ENCODE measurements at places on chromosomes 4 and X.
A peak's percentile ranks its signal among the peaks of the same experiment; 100 is the strongest.

DNA sequence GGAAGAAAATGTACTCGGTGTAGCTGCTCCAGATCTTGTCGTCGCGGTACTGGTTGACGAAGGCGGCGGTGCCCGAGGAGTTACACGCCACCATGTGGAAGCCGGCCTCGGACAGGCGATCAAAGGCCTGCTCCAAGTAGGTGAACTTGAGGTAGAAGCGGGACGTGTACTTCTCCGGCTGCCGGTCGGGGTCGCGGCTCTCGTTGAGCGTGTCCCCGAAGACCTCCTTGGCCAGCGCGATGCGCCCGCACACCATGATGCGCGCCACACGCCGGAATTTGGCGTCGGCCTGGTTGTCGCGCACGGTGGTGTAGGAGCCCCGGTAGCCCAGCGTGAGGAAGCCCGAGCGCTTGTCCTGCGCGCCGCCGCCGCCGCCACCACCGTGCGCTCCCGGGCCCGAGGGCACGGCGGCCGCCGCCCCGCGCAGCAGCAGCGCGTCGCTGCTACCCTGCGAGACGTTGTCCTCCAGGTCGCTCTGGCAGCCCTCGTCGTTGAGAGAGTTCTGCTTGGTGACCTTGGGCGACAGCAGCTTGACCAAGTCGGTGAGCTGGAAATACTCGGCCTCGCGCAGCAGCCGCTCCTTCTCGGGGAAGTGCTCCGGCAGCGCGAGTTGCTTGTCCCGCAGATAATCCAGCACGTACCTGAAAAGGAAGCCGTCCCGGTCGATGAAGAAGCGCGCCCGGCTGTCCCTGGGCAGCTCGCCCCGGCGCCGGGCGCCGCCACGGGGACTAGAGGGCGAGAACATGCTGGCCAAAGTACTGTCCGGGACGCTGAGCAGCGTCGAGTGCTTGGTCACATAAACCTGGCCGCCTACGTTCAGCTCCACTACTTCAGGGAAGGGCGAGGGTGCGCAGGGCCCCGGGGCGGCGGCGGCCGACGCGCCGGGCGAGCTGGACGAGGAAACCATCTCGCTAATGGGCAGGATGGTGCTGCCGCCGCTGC lies 775 bp downstream of the KCTD8 start:
- DNase-seq, result peak; percentile 8

DNA sequence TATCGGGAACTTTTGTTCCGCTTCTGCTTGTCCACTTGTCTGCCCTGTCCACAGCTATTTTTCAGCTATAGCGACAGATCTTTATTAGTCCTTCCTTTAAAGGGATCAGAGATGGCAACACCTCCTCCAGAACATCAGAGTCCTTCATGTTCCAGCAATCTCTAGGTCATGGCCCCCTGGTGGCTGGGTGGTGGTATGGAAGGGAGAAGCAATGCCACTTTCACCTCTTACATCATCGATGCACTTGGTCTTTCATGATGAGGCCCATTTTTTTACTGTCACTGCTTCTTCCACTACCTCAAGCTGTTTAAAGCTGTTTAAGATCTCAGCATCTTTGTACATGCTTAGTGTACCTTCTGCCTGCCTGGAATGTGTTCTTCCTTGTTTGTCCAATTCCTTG lies 106.7 kb downstream of the ARHGAP6 start:
- peak; percentile 9 for DNase-seq

GRCh38 chr4:65831828-65832227 lies 161.5 kb upstream of the EPHA5 start:
- DNase-seq, result no peak

DNA sequence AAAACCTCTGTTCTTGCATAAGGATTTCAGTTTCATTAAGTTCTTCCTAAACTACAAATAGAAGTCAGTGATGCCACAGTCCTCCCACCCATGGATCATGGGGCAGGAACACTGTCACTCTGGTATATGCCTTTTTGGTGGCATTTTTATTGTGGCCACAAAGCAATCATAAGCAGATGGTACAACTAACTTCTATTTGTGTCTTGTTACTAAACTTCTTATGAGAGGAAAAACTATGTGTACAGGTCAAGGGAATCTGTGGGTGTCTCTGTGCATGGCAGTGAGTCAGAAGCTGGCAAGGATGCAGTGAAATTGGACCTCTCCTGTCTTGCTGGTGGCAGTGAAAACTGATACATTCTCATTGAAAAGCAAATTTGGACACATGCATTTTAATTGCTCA lies 245.0 kb upstream of the GPC4 start:
- DNase-seq, result no peak

DNA sequence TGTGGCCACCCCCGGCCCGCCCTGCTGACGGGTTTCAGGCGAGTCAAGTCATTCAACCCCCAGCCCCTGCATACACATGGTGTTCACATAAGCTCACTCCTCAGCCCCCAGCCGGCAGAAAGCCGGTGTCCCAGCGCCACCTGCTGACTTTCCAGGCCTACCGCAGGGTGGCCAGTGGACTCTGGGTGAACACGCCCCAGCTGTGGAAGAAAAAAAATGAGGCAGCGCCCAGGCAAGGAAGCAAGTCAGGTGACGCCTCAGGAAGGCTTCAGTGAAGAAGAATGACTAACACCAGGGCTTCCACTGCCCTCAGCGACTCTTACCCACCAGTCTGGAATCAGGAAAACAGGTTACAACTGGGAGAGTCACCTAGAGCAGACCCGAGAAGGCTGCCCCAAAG lies 15.8 kb downstream of the BCAP31 start:
- peak; percentile 28 for DNase-seq

DNA sequence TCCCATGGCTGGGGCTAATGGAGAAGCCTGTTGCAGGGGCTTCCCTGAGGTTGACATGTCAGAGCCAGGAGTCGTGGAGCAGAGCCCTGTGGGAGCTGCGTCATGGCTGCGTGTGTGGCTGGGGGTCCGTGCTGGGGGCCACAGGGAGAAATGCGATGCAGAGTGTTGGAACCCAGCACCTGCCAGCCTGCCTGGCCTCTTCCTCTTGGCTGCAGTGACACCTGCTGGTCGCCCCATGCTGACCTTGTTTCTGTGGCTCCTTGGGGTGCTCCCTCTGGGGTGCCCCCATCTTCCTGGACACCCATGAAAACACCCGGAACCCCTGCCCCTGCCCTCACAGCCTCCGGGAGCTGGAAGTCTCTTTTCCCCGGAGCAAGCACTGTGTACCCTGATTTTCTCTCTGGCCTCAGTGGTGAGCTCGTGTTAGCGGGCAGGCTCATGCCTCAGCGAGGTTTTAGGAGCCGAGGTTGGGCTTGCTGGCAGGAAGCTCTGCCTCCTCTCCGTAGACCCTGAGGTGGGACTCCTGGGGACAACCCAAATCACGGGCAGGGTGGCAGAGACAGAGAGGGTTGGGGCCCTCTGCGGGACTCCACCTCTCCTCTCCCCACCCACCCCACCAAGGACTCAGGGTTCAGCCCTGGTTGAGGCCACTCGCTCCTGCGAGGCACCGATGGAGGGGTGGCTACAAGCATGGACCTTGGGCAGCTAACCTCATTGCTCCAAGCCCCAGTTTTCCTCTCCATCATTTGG lies 103.7 kb downstream of the SORCS2 start:
- no peak for DNase-seq

GRCh38 chr4:152101556-152102435 lies 341.0 kb upstream of the GATB start:
- DNase-seq, result no peak

- DNase-seq, result no peak
Observed at GRCh38 chr4:159012381-159012780, 90.5 kb upstream of the RAPGEF2 start.

GRCh38 chrX:99719140-99719539 lies 690.9 kb downstream of the PCDH19 start:
- DNase-seq, result no peak

DNA sequence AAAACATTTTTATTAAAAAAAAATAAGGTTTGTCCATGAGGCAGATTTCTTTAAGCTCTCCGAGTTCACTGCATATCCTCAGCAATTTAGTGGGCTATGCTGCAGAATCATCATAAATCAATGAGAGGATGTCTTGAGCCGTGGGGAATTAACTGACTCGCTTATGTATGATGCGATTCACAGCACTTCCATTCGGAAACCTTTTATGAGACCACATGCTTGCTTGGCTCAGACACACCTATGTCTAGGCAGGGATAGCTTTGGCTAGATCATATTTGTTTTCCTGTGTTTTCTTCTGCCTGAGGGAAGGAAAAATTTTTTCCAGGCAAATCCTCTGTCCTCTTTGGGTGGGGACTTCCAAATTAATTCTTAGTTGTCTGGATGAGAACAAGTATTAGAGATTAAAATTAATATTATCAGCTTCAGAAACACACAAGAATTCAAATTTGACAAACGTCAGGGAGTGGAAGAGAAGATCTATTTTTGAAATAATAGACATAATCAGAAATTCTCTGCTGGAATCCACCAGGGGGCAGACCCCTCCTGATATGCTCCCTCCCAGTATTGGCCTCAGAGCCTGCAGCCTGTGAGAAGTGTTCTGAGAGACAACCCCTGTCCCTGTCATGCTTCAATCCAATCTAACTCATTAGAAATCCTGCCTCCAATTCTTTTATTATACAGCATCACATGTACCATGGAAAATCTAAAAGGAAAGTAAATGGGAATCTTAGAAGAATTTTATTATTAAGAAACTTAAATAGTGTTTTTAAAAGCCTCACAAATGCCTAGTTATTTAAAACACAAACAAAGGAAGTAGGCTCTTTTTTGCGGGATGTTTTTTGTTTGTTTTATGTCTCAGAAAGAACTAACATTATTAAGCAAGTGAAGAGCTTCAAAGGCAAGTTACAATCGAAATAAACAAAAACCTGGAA lies 345.1 kb upstream of the TACR3 start:
- DNase-seq, result no peak

GRCh38 chr4:118280501-118281218 lies 72.1 kb downstream of the PRSS12 start:
- no peak for DNase-seq

GRCh38 chr4:65508168-65508567 lies 162.1 kb downstream of the EPHA5 start:
- no peak for DNase-seq

DNA sequence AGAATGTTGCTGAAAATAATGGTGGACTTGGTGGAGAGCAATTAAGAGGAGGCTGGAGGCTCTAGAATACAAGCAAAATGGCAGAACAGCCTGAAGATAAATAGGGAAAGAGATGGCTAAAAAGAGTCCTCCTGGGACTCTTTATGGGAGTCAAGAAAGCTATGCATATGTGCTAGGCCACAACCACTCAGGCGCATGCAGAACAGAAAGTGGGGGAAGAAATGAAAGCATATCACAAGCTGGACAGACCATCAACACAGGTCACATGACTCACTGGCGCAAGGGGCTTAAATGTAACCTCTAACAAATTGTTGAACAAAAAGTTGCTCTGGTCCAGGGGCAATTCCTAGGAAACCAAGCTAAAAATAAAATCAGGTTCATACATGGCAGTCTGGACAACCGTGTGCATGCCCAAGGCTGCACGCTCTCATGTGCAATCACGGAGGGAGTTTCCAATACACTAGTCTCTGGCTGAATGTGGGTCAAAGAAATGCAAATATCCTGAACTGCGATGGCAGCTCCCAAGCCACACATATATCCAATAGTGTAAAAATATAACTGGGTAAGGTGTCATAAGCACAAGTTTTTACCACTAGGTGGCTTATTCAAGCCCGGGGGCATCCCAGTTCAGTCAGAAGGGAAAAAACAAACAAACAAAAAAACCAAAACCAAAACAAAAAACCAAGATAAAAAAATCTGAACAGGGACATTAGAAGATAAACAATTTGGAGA lies 45.4 kb downstream of the ZNF711 start:
- DNase-seq, result no peak

DNA sequence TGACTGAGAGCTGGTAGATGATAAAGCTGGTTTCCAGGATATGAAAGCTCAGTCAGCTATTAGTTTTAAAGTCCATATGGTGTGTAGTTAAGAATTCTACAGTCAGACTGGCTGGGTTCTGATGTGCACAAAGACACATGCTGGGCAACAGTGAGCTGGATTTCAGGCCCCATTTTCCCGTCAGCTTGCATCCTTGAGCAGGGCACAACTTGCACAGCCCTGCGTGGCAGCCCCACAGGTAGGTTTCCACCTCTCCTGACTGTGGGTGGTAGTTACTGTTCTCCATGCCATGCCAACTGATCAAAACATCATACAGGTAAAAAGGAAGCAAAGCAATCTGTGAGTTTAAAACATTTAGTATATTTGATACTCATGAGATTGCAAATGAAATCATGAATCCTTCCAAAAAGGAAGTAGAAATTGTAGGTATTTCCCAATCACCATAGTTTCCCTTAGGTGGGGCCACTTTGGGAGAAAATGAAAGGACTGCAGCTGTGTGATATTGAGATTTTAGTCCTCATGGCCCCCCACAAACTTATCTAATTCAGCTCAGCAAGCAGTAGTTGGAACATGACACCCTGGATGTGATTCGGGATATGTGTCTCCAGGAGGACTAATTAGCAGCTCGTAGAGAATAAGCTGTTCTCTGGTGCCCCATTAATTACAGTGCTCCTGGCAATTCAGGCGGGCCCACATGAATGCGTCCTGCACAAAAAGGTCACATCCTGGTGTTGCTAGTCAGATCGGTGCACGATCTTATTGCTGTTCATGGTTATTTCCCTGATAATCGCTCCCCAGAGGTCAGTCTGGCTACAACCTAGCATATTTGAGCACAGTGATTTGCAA lies 42.4 kb upstream of the NOCT start:
- DNase-seq, result no peak

GRCh38 chr4:53477038-53477565 lies 99.7 kb downstream of the FIP1L1 start:
- no peak for DNase-seq

DNA sequence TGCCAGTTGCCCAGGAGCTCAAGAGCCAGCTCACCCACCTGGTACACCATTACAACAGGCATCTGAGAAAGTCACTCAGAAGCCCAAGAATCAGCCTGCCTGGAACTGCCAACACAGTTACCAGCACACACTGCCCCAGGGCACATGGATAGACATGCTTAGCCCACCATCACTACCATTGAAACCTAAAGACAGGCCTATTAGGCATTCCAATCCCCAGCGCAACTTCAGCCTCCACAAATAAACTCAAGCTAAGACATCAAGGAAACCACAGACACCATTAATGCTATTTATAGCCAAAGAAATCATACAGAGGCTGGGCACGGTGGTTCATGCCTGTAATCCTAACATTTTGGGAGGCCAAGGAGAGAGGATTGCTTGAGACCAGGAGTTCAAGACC lies 42.3 kb downstream of the ATRX start:
- no peak for DNase-seq

DNA sequence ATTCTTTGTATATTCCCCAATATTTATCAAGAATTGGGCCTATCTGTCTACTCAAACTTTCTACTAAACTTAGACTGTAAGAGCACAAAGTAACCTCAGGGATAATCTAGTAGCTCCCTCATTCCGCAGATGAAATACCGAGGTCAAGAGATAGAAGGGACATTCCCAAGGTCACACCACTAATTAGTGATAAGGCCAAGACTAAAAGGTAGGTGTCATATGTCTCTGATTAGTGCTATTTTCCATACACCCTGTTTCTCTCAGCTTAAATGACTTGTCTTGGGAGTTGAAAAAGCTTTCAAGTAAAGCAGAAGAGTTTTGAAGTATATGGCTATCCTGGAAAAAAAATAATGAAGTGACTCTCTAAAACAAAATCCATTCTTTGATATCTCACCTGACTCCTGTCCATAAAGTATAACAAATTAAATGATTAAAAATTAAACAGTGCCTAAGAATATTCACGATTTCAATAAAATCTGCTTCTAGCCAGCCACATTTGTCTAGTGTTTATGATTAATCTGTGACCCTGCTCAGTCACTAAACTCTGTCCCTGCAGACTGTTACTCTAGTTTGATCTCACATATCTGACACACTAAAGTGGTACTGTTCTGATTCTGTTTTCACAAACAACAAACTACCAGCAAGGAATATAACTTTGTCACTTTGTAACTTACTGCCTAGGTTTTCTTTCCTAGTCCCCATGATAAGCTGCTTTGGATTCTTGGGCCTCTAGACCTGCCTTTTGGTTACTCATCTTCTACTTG lies 10.3 kb downstream of the GPR174 start:
- no peak for DNase-seq
